ENCODE measurements at places on chromosomes 11 and 22.
A peak's percentile ranks its signal among the peaks of the same experiment; 100 is the strongest.

DNA sequence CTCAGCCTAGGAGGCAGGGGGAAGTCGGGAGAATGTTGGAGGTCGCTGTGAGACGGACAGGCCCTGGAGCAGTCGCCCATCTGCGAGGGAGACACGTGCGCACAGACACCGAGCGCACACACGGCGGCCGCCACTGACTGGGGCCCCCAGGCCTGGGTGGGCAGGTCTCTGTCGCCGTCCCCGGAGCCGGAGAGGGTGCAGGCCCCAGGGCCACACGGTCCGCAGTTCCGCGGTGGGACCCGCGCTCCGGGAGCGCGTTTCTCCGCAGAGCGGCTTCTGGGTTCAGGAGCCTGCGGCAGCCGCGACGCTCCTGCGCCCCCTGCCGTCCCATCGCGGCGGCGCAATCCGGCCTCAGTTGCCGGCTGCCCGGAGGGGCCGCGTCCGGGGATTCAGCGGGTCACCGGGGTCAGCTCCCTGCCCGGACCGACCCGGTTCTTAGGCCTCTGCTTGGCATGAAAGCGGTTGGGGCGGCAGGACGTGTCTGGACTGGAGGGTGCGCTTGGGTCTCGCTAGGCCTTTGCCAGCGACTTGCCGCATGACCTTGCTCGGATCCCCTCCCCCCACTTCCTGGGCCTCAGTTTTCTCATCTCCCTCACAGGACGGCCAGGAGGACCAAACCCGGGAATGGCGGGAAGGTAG, 31.2 kb downstream of the PDE2A start:
- peak; percentile 89 for DNase-seq

GRCh38 chr11:45322111-45322705, 36.1 kb upstream of the SYT13 start:
- DNase-seq = no peak

GRCh38 chr11:69437001-69437875, 44.2 kb upstream of the LINC01488 start:
- DNase-seq = peak; percentile 45

GRCh38 chr22:49642331-49642730, 185.3 kb downstream of the BRD1 start:
- DNase-seq = no peak

- peak; percentile 83 for DNase-seq
Observed at GRCh38 chr22:38467438-38467903, 425 bp upstream of the KDELR3 start.
